Renal cortical epithelial cell (primary cell): ENCODE measurements at places on chromosomes 6 and 20.

- no peak for DNase-seq
These were observed 5.2 kb upstream of the MANEA start for GRCh38 chr6:95572098-95572497.

DNA sequence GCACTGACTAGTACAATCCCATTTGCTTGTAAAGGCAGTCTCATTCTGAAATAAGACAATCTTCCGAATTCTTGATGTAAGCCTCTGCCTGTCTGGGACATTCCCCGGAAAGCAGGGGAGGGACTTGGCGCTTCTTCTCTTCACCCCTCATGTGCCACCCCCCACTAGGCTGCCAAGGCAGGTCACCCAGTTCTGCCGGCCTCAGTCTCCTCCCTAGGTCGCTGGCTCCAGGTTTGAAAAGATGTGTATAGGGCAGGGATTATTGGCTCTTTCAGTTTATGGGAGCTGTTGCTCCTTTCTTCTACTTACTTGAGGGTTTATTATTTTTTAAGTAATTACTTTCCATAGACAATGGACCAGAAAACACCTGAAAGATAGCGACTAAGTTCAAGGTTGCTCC lies 158.1 kb upstream of the RPS6KA2 start:
- no peak for DNase-seq

GRCh38 chr6:103983860-103984259 lies 875.9 kb downstream of the HACE1 start:
- DNase-seq = no peak

DNA sequence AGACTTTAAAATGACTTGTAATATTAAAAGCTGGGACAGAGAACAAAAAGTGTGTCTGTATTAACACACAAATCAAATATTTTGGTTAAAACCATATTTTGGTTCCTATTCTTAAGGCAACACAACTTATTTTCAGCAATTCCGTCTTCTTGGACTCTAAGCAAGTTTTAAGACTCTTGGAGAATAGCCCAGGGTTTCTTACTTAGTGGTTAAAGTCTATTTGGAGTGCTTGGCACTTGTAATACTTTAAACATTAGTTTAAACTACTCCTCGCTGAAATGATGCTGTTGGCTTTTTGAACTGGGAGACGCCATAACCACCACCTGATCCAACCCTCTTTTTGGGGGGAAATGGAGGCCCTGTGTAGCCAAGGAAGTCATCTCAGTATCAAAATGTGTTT lies 109.7 kb upstream of the GMDS start:
- no peak for DNase-seq

GRCh38 chr6:9875605-9876353 lies 539.1 kb downstream of the TFAP2A start:
- DNase-seq = no peak

DNA sequence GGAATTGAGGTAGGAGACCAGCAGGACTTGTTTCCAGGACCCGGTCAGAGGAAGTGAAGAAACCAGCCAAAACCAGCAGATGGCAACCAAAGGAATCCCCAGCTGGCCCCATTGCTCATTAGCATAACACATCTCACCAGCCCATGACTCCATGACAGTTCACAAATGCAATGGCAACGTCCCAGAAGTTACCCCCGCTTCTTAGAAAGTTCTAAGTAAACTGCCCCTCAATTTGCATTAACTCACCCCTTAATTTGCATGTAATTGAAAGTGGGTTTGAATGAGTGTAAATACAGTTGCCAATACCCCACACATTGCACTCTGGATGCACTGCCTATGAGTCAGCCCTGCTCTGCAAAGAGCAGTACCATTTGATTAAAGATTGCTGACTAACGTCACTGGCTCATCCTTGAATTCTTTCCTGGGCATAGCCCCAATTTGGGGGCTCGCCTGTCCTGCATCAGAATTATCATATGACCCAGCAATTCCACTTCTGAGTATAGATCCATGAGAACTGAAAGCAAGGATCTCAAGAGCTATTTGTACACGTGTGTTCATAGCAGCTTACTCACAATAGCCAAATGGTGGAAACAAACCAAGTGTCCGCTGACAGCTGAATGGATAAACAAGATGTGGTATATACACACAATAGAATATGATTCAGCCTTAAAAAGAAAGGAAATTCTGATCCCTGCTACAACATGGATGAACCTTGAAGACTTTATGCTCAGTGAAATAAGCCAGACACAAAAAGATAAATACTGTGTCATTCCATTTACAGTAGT lies 36.4 kb downstream of the MYLK4 start:
- peak; percentile 77 for DNase-seq
